ENCODE measurements at places on chromosomes 16 and 17.

- no peak for DNase-seq
These were observed 4.3 kb upstream of the NPW start for GRCh38 chr16:2015117-2015946.

DNA sequence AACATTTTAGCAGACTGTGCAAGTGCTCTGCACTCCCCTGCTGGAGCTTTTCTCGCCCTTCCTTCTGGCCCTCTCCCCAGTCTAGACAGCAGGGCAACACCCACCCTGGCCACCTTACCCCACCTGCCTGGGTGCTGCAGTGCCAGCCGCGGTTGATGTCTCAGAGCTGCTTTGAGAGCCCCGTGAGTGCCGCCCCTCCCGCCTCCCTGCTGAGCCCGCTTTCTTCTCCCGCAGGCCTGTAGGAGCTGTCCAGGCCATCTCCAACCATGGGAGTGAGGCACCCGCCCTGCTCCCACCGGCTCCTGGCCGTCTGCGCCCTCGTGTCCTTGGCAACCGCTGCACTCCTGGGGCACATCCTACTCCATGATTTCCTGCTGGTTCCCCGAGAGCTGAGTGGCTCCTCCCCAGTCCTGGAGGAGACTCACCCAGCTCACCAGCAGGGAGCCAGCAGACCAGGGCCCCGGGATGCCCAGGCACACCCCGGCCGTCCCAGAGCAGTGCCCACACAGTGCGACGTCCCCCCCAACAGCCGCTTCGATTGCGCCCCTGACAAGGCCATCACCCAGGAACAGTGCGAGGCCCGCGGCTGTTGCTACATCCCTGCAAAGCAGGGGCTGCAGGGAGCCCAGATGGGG, 3.1 kb downstream of the GAA start:
- no peak for DNase-seq

DNA sequence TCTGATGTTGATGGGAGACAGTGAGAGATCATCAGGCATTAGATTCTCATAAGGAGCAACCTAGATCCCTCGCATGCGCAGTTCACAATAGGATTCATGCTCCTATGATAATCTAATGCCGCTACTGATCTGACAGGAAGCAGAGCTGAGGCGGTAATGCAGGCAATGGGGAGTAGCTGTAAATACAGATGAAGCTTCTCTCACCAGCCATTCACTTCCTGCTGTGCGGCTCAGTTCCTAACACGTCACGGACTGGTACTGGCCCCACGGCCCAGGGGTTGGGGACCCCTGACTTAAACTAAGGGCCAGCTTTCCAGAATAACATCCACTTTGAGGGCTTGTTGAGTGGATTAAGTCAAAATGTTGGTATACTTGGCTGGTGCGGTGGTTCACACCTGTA, 2.6 kb upstream of the TMEM219 start:
- DNase-seq = no peak

DNA sequence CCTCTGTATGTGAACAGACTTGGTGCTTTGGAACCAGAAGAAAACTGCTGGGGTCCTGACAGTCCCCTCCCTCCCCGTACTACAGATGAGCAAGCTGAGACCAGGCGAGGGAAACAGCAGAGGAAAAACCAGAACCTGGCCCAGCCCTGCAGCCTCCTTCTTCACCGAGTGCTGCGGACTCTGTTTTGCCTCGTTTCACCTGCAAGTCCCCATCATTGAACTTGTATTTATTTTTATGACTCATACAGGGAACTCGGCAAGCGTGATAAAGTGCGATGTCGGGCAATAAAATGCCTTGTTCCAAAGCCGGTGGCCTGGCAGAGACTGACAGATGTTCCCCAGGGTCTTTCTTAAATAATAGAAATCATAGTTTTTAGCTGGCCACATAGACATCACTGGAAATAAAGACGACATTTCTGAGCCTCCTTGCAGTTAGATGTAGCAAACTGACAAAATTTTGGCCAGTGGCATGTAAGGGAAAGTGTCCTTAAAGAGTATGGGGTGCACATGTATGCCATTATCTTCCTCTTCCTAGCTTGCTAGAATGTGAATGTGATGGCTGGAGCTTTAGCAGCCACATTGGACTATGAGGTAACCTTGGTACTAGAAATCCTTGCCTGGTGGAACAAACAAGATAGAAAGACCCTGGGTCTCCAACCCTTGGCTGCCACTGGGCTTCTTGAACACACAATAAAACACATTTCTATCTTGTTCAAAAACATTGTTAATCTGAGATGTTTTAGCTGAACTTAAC, 128.6 kb downstream of the IRF8 start:
- DNase-seq = no peak

DNA sequence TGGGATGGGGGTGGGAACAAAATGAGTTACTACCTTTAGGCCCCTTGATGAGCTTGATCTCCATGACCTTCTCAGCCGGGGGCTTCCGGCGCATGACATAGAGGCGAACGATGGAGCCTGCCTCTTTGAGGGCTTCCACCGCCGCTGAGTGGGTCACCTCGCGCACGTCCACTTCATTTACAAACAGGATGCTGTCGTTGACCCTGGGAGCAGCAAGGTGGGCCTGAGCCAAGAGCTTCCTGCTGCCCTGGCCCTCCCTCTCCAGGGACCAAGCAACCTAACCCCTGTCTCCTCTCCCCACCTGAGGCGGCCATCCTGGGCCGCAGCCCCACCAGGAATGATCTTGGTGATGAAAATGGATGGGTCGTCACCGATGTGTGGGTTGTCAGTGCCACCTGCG, 16.2 kb downstream of the DLG4 start:
- DNase-seq = no peak

GRCh38 chr17:81712468-81713003, 452 bp downstream of the SLC25A10 start:
- no peak for DNase-seq

GRCh38 chr17:12410717-12411116, 255.0 kb upstream of the MYOCD start:
- no peak for DNase-seq

DNA sequence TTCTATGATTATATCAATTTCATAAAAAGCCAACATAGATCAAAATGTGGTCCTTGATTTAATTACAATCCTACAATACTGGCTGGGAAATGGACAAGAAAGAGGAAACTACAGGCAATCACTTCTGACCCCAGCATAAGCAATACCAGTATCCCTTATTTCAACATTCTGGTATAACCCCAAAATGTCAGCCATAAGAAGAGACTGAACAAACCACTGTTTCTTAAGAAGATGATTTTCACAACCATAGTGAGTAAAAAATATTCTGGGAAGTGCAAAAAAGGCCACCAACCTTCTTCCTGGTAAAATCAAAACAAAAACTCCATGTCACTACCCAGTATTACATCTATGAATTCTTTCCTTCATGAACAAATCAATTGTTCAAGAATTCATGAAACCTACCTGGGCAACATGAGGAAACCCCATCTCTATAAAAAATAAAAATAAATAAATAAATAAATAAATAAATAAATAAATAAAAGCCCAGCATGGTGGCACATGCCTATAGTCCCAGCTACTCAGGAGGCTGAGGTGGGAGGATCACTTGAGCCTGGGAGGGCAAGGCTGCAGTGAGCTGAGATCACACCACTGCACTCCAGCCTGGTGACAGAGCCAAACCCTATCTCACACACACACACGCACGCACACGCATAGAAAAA, 7.5 kb downstream of the N4BP1 start:
- no peak for DNase-seq

DNA sequence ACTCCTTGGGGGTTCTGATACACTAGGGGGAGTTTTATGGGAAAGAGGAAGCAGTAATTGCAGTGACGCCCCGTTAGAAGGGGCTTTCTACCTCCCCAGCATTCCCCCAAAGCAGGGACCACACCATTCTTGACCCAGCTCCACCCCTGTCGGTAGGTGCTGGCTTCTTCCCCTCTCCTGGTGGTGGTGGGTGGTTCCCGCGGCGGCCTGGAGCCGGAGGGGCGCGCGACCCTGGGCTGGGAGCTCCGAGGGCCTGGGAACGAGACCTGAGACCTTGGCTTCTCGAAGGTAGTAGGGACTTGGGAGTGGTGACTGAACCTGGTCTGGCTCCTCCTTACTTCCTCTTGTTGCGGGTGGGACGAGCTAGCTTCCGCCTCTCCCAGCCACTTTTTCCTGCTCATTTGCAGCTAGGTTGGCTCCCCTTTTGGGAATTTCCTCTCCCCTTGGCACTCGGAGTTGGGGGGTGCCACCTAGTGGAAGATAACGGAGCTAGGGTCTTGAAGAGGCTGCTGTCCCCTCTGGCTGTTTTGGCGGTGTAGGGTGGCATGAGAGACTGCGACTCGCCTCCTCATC, 438 bp downstream of the GRN start:
- DNase-seq = peak; percentile 92

GRCh38 chr16:63337264-63337663, 1301.0 kb upstream of the CDH8 start:
- no peak for DNase-seq

DNA sequence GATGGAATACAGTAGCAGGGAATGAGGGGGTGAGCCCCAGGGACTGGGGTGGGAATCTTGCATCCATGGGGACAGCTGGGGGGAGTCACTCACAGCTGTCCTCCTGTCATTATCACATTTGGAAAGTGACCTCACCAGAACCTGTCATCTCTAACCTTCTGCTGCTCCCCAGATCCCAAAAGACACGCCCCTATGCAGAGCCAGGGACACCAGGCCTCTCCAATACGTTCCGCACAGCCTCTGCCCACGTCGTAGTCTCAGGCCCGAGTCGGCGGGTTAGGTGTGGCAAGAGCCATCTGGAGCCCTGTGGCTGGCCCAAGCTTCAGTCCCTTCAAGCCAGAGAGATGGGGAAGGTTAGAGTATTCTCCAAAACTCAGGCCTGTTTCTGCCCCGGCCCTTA, 214.3 kb downstream of the ENGASE start:
- no peak for DNase-seq

GRCh38 chr17:46950997-46951621, 27.9 kb downstream of the RPRML start:
- DNase-seq = no peak

DNA sequence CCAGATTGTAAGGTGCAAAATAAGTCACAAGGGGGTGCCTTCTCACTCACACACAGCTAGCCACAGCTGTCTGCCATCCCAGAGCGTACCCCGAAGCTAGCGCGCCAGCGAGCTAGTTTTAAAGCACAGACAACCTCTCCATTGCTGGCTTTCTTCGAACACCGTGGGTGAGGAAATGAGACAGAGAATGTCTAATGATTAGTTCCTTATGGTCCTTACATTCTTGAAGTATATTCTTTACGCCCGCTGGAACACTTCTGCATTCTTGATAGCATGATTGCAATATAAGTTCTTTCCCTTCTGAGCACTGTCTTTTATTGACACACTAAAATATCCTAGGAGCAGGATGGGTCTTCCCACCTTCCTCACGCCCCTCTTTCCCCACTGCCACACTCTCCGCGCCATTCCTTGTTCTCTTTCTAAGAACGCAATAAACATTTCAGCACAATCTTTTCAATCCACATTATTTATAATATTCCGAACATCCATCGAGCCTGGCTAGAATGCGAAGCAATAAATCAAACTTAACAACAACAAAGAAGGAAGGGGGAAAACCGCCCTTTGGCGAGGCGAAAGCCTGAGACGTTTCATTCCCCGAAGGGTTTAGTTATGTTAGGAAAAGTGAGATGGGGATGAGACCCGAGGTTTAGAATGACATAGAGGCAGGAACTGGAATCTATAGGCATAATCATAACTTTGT, 251.3 kb downstream of the NTN1 start:
- no peak for DNase-seq

GRCh38 chr17:28118362-28118761, 75.9 kb downstream of the NLK start:
- DNase-seq = no peak

DNA sequence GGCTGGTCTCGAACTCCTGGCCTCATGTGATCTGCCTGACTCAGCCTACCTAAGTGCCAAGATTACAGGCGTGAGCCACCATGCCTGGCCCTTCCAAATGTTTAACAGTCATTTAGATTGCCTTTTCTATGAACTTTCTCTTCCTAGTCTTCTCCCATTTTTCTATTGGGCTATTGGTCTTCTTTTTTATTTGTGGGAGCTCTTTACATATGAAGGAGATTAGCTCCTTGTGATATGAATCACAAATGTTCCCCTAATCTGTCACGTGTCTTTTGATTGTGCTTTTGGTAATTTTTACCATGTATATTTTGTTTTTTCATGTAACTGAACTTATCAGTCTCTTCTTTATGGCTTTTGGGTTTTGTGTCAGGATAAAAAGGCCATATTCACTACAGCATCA, 11.9 kb downstream of the ADCY7 start:
- no peak for DNase-seq

DNA sequence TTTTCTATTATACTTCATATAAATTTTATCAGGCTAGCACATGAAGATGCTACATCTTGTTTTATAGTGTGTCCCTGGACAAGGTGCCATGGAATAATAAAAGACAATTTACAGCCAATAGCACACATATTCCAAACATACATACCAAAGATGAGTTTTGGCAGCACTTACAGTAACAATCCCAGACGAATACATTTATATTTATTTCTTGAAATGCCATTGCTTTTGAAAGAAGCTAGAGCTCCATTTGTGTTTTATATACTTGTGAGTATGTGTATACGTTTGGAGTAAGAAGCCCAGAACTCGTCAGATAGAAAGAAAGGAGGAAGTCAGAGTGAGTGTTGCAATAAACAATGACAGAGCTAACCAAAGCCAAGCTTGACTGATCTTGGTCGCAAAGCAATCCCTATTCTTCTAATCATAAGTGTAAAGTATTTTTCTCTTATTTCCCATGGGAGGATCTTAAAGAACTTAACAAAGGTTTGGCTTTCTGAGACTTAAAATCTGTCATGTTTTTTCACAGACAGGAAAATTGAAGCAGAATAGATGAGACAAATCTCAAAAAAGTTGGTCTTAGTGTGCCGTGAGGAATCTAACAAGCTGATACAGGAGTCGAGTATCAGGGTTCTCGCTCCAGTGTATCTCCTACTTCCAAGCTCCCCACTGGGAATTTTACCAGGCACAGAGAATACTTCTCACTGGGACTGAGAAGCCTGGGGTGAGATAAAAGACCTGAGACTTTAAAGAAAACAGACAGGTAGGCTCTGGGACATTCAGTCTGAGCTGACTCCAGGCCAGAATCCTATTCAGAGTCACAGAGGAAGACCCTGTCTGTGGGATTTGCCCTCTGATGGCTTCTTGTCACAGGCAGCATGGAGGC, 175.4 kb downstream of the AATF start:
- DNase-seq = no peak

GRCh38 chr16:22664561-22664997, 149.4 kb upstream of the HS3ST2 start:
- DNase-seq = no peak

DNA sequence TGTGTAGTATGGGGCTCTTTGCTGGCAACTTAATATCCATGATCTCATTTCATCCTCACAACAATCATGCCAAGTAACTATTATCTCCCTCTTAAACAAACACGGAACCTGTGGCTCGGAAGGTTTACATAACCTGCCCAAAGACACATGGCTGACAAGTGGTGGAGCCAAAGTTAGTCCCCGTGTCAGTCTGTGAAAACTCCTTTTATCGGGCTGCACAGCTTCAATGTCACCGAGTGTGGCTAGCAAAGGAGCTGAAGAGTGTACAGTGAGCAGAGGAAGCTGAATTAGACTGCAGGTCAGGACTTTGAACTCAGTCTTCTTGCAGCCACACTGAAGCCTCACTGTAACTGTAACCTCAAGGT, 80.3 kb downstream of the PARN start:
- DNase-seq = no peak
